ENCODE measurements at places on chromosomes 1 and 21.

GRCh38 chr1:33516891-33517567 lies 44.6 kb downstream of the ZSCAN20 start:
- DNase-seq = no peak

DNA sequence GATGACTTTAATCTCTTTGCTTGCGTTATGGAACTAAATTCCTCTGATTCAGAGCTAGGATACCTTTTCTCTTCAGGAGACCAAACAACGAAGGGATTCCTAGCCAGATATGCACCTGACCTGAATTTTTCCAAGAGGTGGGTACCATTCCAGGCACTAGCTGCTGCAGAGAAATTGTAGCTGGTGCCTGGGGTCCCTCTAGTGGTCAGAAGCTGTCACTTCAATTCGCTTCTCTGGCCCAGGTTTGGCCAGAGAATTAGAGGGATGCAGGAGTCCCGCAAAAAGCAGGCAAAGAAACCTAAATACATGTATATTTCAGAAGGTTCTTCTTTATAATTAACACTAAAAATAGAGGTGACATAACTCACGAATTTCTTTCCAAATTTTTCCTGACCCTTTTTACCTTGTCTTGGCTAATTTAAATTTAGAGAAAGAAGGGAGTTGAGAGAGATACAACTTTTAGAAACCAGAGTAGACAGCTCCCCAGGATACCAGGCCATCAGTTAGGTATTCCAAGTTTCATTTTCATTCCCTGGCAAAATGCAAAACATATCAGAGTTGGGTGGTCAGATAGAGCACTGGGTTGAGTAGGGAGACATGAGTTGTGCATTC lies 9.6 kb downstream of the ACKR1 start:
- DNase-seq = peak; percentile 8

DNA sequence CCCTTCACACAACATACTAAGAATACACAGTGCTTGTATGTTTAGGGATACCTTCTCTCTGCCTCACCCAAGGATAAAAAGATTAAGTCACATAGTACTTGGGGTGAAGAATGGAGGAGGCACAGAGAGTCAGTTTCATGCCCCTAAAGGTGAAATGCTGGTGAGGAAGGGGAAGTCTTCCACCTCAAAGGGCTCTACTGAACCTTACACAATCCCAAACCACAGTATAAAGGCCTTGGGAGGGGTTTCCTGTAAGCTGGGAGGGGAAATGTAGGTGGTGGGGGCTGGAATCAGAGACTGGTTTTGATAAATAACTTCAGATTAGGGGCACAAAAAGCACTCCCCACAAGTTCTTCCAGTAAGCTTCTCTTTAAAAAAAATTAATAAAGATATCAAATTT lies 3.5 kb downstream of the MINDY1 start:
- DNase-seq = no peak

DNA sequence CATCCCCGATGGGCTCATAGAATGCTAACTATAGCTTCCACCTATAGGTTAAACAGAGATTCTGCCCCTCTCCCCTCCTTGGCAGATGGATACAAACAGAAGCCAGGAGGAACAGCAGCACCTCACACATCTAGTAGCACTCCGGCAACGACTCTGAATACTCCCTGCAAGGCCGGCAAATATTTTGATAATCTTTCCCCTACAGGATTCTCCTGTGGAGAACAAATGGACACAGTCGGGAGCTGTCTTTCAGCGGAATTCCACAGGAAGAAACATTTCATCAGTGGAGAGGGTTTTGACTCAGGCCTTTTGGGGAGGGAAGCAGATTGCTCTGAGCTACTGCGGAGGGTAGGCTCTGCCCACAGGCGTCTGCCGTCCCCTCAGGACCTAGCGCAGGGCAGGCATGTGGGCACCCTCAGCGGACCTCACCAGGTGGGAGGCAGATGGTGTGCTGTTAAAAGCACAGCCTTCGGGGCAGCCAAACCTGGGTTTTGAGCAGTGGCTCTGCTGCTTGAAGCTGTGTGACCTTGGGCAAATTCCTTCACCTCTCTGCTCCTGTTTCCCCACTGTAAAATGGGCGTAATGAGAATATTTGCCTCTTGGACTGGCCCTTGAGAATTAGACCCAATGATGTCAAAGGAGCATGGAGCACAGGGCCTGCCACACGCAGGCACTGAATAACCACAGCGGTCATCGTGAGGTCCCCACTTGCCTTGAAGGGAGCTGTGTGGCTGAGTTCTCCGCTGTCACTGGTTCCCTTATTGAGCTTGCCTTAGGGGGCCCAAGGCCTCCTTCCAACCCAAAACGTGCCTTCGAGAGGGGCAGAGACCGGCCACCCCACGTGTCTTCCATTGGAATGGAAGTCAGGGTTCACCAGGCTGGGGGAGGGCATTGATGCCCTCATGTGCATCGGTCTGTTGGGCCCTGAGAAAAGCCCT lies 19.2 kb upstream of the BCAR3 start:
- no peak for DNase-seq

DNA sequence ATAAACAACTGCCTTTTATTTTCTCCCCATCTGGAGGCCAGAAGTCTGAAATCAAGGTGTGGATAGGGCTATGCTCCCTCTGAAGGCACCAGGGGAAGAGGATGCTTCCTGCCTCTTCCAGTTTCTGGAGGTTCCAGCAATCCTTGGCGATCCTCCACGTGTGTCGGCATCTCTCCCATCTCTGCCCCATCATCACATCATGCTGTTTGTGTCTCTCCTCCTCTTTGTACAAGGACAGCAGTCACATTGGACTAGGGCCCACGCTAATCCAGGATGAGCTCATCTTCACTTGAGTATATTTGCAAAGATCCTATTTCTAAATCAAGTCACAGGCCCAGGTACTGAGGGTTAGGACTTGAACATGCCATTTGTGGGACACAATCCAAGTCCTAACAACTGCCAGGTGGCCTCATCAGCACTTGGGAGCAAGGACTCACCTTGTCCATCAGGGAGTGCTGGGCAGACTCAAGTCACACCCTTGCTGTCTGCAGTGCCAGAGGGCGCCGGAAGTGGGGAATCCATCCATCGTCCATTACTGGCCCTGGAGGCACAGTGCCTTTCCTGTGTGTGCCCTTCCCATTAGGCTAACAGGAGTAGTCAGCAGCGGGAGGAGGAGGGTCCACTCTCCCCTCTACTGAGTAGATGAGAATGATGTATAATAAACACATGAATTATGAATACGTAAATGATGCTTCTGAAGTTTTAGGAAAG lies 185.4 kb upstream of the AJAP1 start:
- DNase-seq = no peak

DNA sequence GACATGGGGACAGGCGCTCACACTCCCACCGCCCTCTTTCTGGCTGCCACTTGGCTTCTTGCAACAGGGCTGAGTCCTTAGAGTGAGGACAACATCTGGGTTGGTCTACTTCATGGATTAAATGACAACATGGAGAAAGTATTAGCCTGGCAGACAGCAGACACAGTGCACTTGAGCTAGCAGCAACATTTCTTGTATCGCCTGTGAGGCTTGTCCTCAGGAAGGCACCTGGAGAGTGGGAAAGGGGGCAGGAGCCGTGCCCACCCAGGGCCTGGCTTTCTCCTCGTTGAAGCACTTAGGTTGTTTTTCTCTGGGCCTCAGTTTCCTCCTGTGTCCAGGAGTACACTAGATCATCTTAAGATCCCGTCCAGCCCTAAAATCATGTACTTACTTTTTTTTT lies 3.7 kb downstream of the ELF3 start:
- DNase-seq = no peak
